ENCODE measurements at places on chromosomes 13 and 19.

- H3K27me3 ChIP-seq: no peaks in the 10 kb centered on the region
- H3K36me3 ChIP-seq: peaks cover 64% of the 10 kb centered on the region
- no peak overlapping the region for H3K27ac ChIP-seq
- H3K4me3 ChIP-seq: no peak overlapping the region
- peaks cover 4% of the 10 kb centered on the region for H3K4me1 ChIP-seq
- DNase-seq: peak; percentile 19
Measured at GRCh38 chr13:32432856-32433255, 4.9 kb upstream of the N4BP2L1 start.

- H3K4me3 ChIP-seq: no peak overlapping the region
- no peaks in the 10 kb centered on the region for H3K36me3 ChIP-seq
- peaks cover 34% of the 10 kb centered on the region for H3K27me3 ChIP-seq
- no peak overlapping the region for H3K27ac ChIP-seq
- peaks cover 17% of the 10 kb centered on the region for H3K4me1 ChIP-seq
- DNase-seq: peak; percentile 51
Measured at GRCh38 chr19:46631481-46631880, 4.5 kb downstream of the GNG8 start.

DNA sequence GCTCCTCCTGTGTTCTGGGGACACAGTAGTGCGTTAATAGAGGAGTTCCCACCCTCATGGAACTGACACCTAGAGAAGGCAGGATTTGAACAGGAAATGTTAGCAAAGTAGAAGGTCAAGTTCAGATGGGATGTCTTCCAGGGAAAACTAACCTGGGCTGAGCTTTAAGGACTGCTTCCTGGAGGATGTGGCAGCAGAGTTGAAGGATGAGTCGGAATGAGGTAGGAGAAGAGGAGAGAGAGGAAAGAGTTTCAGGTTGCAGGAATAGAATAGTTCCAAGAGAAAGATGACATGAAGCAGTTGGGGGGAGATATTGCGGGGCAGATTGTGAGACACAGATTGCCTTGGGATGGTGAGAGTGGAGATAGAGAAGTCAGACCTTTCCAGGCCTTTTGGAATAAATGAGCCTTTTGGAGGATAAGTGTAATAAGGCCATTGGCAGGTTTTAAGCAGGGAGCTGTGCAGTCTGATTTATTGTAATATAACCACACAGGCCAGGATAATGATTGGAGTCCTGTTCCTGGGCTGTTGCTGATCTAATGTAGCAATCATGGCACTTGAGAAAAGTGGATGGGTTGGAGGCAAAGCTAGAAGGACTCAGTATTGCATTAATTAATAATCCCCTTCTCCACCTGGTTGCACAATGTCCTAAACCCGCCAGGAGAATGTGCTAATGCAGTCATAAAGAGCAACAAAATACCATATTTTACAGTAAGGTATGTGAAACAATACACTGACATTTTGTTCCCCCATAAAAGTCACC is 205.4 kb downstream of the SHISA2 start:
- peaks cover 3% of the 10 kb centered on the region for H3K4me1 ChIP-seq
- H3K27me3 ChIP-seq: peaks cover 17% of the 10 kb centered on the region
- no peak overlapping the region for H3K4me3 ChIP-seq
- DNase-seq: no peak
- H3K36me3 ChIP-seq: no peaks in the 10 kb centered on the region

DNA sequence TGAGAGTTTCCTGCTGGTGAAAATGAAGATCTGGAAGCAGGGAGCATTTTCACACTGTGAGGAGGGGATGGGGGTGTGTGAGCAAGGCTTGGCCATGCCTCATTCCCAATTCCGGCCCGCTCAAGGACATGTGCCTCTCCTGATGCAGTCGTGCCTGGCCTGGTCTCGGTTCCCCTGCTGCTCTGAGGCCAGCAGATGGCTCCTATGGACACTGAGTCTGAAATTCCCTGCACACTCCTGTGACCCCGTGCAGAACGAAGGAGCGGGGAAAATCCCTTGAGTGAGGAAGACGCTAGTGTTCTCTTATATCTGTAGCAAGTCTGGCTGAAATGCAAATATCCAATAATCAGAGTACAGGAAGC is 363 bp upstream of the ZNF763 start:
- peak overlapping the region; percentile 89 for H3K4me3 ChIP-seq
- peak overlapping the region; percentile 49 for H3K27ac ChIP-seq
- H3K4me1 ChIP-seq: peaks cover 3% of the 10 kb centered on the region
- no peak for DNase-seq

GRCh38 chr13:41516166-41516565 is 58.8 kb downstream of the RGCC start:
- H3K36me3 ChIP-seq: no peaks in the 10 kb centered on the region
- H3K27ac ChIP-seq: no peak overlapping the region
- H3K4me1 ChIP-seq: peaks cover 4% of the 10 kb centered on the region
- H3K27me3 ChIP-seq: no peaks in the 10 kb centered on the region

- no peak for DNase-seq
- no peak overlapping the region for H3K4me3 ChIP-seq
- H3K36me3 ChIP-seq: no peaks in the 10 kb centered on the region
Measured at GRCh38 chr13:27772651-27773425, 19.4 kb upstream of the GSX1 start.

- peaks cover 2% of the 10 kb centered on the region for H3K4me1 ChIP-seq
- H3K27me3 ChIP-seq: peaks cover 48% of the 10 kb centered on the region
- H3K4me3 ChIP-seq: no peak overlapping the region
- H3K36me3 ChIP-seq: no peaks in the 10 kb centered on the region
- H3K27ac ChIP-seq: no peak overlapping the region
Measured at GRCh38 chr19:5542665-5543064, 25.1 kb downstream of the TINCR start.

DNA sequence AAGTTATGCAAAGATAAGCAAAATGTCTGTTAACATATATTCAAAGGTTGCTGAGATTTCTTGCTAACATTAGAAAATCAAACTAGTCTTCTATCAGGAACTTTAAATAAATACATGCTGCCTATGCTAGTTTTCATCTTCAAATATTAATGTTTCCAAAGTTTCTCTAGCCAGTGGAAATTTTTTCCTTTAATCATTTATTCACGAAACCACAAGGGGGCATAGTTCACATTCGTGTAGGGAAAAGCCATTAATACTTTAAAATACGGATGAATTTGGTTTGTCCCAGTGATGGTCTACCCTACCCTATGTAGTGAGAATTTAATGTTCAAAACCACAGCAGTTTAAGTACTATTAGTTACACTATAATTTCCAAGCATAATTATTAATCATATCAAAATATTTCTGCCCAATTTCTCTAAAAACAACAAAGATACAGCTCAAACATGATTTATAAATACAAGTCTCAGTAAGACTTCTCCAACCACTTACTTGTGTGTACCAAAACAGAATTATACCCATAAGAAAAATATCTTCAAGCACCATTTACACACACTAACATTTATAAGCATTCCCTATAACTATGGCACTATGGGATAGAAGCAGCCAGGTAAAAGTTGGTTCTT is 16.2 kb downstream of the NUFIP1 start:
- H3K4me3 ChIP-seq: no peak overlapping the region
- peak; percentile 51 for DNase-seq
- H3K27ac ChIP-seq: peak overlapping the region; percentile 13
- H3K36me3 ChIP-seq: peaks cover 26% of the 10 kb centered on the region
- no peaks in the 10 kb centered on the region for H3K4me1 ChIP-seq

DNA sequence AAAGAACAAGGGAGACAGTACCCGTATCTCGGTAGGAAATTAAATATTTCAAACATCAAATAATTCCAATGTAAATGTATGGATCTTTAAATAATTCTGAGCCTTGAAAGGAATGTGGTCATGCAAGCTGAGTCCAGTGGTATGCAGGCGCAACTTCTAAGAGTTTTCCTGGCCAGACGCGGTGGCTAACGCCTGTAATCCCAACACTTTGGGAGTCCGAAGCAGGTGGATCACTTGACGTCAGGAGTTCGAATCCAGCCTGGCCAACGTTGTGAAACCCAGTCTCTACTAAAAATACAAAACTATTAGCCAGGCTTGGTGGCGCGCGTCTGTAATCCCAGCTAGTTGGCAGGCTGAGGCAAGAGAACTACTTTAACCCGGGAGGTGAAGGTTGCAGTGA is 1.1 kb upstream of the ZNF845 start:
- H3K4me1 ChIP-seq: peaks cover 3% of the 10 kb centered on the region
- H3K4me3 ChIP-seq: no peak overlapping the region
- no peaks in the 10 kb centered on the region for H3K36me3 ChIP-seq
- H3K27ac ChIP-seq: no peak overlapping the region
- H3K27me3 ChIP-seq: no peaks in the 10 kb centered on the region
- no peak for DNase-seq

DNA sequence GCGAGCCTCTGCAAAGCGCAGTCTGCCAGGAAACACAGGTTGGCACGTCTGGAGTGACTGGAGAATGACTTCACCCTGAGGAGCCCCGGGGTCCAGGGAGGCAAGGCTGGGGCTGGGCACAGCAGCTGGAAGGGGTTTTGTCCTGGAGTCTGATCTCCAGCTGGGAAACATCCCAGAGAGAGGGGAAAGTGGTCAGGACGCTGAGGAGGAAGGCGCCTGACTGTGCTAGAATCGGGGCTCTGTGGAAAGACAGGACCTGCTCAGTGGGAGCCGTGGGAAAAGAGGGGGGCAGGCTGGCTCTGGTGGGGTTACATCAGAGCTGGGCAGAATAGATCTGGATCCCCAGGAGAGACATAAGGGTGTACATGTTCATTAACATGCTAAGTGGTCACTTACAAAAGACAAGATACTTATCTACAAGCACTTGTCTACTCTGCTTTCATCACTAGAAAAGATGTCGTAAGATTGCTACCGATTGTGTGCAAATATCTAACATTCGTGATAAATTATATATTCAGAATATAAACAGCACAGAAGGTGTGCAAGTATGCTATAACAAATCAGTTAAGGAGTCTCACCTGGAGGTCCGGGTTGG is 106.6 kb downstream of the COL4A1 start:
- peak overlapping the region; percentile 7 for H3K27ac ChIP-seq
- H3K4me1 ChIP-seq: peaks cover 2% of the 10 kb centered on the region
- peaks cover 52% of the 10 kb centered on the region for H3K36me3 ChIP-seq
- no peak for DNase-seq
- H3K4me3 ChIP-seq: no peak overlapping the region

DNA sequence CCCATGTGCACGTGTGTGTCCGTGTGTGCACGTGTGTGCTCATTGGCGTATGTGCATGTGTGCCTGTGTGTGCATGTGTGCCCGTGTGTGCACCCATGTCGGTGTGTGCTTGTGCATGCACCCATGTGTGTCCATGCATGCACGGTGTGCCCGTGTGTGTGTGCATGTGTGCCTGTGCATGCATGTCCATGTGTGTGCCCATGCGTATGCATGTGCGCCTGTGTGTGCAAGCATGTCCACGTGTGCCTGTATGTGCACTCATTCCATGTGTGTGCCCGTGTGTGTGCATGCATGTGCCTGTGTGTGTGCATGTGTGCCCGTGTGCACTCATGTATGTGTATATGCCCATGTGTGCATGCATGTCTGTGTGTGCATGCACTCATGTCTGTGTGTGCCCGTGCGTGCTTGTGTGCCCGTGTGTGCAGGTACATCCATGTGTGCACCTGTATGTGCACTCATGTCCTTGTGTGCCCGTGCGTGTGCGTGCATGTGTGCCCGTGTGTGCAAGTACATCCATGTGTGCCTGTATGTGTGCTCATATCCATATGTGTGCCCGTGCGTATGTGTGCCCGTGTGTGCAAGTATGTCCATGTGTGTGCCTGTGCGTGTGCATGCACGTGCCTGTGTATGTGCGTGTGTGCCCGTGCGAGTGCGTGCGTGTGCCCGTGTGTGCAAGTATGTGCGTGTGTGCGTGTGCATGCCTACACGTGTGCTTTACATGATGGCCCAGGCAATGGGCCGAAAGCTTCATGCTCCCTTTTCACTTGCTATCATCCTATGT is 21.6 kb upstream of the MATK start:
- H3K27me3 ChIP-seq: peaks cover 34% of the 10 kb centered on the region
- peaks cover 4% of the 10 kb centered on the region for H3K4me1 ChIP-seq
- DNase-seq: no peak
- H3K36me3 ChIP-seq: no peaks in the 10 kb centered on the region
- no peak overlapping the region for H3K4me3 ChIP-seq
